ENCODE measurements at places on chromosomes 1 and 21.
A peak's percentile ranks its signal among the peaks of the same experiment; 100 is the strongest.

- no peaks in the 10 kb centered on the region for H3K27me3 ChIP-seq
- H3K36me3 ChIP-seq: no peaks in the 10 kb centered on the region
- DNase-seq: no peak
- no peak overlapping the region for H3K27ac ChIP-seq
- H3K4me1 ChIP-seq: peaks cover 3% of the 10 kb centered on the region
- no peak overlapping the region for H3K4me3 ChIP-seq
Measured at GRCh38 chr1:119565131-119565772, 58.2 kb downstream of the HSD3B1 start.

DNA sequence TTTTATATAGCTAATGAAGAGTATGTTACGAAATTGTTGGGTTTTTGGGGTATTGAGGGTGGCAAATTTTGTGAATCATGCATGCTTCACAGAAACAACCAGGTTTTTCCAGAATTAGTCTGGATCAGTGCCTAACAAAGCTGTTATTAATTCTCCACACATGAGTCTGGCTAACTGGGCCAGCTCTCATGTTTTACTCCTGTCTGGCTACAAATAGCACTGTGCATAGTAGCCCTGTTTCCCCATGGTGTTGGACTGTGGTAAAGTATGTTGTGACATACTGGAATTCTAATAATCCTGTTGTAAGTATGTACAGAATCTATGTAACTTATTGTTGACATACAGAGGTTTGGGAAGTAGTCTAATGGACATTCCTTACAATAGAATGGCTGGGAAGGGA, 35.8 kb downstream of the S100B start:
- peaks cover 40% of the 10 kb centered on the region for H3K36me3 ChIP-seq
- no peaks in the 10 kb centered on the region for H3K27me3 ChIP-seq
- peak; percentile 60 for DNase-seq
- H3K4me3 ChIP-seq: no peak overlapping the region
- no peaks in the 10 kb centered on the region for H3K4me1 ChIP-seq

DNA sequence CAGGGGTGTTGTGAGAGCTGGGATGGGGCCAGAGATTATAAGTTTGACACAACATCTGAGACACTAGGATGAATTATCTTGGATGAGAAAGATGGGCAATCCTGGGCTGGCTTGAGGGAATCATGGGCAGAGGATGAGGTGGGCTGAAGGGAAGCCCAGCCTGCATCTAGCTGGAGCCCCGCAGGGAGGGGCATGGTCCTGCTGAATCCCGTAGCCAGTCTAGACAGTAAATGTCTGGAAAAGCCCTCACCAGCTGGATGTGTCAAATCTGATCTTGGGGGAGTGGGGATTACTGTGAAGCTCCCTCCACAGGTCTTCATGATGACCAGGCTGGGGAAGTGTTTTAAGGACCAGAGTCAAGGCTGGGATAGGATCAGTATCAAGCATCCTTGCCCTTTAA, 3.6 kb upstream of the CASQ1 start:
- peaks cover 1% of the 10 kb centered on the region for H3K36me3 ChIP-seq
- H3K27ac ChIP-seq: no peak overlapping the region
- H3K27me3 ChIP-seq: no peaks in the 10 kb centered on the region
- DNase-seq: no peak

GRCh38 chr1:231040800-231041718, 1.0 kb upstream of the FAM89A start:
- peak overlapping the region; percentile 64 for H3K27ac ChIP-seq
- peaks cover 3% of the 10 kb centered on the region for H3K36me3 ChIP-seq
- H3K4me1 ChIP-seq: peaks cover 20% of the 10 kb centered on the region
- H3K4me3 ChIP-seq: peak overlapping the region; percentile 73
- DNase-seq: peak; percentile 86

DNA sequence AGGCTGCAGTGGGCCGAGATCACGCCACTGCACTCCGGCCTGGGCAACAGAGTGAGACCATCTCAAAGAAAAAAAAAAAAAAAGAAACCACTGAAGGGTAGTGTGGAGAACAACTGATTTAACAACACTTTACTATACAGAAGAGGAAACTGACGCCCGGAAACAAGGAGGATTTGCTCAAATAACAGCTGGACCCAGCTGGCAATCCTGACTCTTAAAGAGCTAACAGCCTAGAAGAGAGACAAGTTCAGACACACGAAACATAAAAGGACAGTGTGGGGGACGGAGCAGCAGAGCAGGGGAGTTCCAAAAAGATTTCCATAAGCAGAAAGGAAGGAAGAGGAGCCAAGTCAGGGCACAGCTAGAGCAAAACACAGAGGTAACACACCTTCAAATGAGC, 4.4 kb downstream of the ECHDC2 start:
- no peak overlapping the region for H3K4me3 ChIP-seq
- peaks cover 13% of the 10 kb centered on the region for H3K4me1 ChIP-seq
- H3K27ac ChIP-seq: no peak overlapping the region
- no peaks in the 10 kb centered on the region for H3K27me3 ChIP-seq
- no peak for DNase-seq

DNA sequence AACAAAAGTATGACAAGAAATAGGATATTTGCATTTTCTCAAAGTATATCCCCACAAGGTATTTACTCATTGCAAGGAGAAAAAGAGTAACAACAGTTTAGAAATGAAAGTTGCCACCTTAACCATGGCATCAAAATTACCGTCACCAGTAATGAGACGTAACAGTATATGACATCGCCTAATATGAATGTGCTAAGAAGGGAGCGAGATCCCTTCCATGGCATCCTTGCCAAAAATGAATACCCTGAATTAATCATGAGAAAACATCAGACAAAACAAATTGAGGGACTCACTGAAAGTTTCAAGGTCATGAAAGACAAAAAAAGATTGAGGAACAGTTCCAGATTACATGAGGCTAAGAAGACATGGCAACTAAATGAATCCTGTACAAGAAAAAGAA, 78.9 kb upstream of the MROH9 start:
- no peaks in the 10 kb centered on the region for H3K36me3 ChIP-seq
- H3K27me3 ChIP-seq: no peaks in the 10 kb centered on the region
- H3K4me1 ChIP-seq: no peaks in the 10 kb centered on the region
- H3K27ac ChIP-seq: no peak overlapping the region

DNA sequence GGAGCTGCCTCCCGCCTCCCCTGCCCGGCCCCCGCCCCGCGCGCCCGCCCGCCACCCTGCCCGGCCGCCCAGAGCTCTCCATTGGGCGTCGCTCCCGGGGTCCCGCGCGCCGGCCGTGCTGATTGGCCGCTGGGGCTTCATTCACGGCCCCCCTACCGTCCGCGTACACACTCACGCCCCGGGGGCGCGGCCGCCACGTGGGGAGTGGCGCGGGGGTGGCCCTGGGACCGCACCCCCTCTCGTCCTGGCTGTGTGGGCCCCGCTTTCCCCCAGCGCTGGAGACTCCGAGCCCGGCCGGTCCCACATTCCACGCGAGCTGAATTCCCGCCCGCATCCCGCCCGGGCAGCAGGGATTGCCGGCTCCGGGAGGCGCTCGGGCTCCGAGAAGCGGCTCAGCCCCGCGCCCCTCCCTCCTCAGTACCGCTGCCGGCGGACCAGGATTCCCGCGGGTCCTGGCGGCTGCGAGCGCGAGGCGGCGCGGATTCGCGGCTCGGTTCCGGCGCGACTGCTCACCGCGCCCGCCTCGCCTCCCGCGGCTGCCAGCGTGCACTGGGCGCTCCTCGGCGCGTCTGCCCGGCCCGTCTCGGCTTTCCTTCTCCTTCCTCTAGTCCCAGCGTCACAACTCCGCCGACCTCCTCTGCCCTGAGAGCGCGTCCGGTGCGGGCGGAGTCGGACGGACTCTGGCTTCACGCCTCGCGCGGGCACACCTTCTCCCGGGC, 450 bp upstream of the POU3F1 start:
- DNase-seq: peak; percentile 56
- peaks cover 2% of the 10 kb centered on the region for H3K36me3 ChIP-seq
- peak overlapping the region; percentile 67 for H3K4me3 ChIP-seq
- peaks cover 54% of the 10 kb centered on the region for H3K27me3 ChIP-seq
- H3K27ac ChIP-seq: no peak overlapping the region
- H3K4me1 ChIP-seq: peaks cover 22% of the 10 kb centered on the region

DNA sequence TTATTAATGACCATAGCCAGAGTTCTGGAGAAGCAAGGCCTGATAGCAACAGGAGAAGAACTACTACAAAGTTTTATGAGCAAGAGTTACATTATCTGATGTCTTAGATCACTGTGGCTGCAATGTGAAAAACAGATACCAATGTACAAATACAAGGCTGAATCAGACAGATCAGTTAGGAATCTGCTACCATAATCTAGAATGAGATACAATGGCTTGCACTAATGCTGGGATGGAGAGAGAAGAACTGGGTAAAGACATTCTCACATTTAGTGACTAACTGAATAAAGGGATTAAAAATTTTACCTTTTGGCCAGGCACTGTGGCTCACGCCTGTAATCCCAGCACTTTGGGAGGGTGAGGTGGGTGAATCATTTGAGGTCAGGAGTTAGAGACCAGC, 41.3 kb downstream of the ARID4B start:
- no peaks in the 10 kb centered on the region for H3K27me3 ChIP-seq
- peak; percentile 51 for DNase-seq
- no peak overlapping the region for H3K4me3 ChIP-seq
- H3K36me3 ChIP-seq: no peaks in the 10 kb centered on the region
- H3K27ac ChIP-seq: no peak overlapping the region

DNA sequence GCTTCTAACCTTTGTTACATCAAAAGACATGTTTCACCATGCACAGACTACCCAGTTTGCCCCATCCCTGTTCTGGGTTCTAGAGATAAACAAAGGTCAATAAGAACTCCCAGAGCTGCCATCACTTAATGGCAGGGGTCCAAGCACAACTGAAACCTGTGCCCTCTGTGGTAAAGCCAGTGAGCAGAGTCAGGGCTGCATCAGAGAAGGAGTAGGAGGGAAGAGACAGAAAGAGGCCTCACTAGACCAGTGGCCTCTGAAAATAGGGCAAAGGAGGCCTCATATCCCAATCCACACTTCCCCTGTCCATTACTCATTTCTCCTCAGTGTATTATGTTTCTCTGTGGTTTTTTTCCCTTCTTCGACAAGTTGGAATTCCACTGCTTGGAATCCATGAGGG, 10.2 kb downstream of the ATP1A2 start:
- H3K4me3 ChIP-seq: no peak overlapping the region
- H3K36me3 ChIP-seq: no peaks in the 10 kb centered on the region
- no peak overlapping the region for H3K27ac ChIP-seq
- H3K27me3 ChIP-seq: no peaks in the 10 kb centered on the region
- H3K4me1 ChIP-seq: peaks cover 10% of the 10 kb centered on the region
- DNase-seq: no peak

DNA sequence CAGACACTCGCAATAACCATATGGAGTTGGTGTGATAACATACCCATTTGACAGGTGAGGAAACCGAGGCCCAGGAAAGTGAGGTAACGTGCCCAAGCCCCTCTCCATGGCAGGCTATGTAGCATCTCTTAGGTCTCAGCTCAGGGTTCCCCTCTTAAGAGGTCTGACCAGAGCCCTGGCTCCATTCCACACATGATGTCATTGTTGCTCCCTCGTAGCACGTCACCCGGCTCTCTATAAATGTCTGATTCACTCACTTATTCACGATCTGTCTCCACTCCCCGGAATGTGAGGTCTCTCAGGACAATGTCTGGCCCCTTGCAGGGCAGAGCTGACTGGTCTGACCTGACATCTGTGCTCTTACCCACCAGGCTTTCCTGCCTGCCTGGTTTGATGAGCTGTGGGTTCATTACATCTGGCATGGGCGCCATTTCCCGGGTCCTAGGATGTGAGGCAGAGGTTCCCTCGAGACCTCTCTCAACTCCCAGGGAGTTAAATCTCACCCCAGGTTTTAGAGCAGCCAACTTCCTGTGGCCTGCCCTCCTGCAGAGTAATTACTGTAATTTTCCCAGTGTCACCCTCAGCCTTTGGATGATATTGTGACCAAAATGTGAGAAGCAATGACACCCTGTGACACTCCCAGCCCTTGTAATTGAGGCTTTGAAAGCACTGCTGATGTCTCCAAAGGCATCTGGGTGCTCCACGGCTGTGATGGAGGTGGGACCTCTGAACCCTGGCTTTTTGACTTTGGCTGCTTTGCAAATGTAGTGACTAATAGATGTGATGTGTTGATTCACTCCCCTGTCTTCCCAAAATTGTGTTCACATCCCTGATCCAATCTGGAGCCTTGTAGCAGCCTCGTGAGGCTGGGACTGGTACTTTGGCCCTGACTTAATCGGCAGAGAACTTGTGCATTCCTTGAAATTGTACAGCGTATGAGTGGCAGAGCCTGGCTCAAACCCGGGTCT, 10.6 kb downstream of the ACTL8 start:
- no peaks in the 10 kb centered on the region for H3K36me3 ChIP-seq
- no peak overlapping the region for H3K4me3 ChIP-seq
- H3K4me1 ChIP-seq: no peaks in the 10 kb centered on the region
- no peak overlapping the region for H3K27ac ChIP-seq
- no peaks in the 10 kb centered on the region for H3K27me3 ChIP-seq

DNA sequence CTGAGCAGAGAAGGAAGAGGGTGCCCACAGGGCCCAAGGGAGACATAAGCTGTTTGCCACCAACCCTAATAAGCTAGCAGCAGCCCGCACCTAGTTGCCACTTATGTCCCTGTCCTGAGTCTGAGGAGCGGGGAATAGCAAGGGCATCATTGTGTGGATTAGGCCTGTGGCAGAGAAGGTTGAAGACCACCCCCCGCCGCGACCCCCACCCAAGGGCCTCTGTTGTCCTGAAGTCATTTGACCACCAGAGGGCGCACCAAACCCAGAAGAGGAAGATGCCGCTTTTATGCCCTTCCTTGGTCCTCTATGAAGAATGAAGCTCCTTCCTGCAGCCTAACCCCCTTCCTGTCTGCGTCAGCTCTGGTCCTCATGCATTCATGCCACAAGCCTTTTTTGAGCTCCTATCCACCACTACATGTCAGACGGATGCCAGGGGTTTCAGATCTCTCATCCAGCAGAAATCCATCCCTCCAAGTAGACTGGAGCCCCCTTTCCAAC, 16.6 kb downstream of the RHBG start:
- H3K4me1 ChIP-seq: peaks cover 14% of the 10 kb centered on the region
- no peak overlapping the region for H3K27ac ChIP-seq
- no peak overlapping the region for H3K4me3 ChIP-seq
- DNase-seq: peak; percentile 41
- H3K27me3 ChIP-seq: peaks cover 2% of the 10 kb centered on the region

DNA sequence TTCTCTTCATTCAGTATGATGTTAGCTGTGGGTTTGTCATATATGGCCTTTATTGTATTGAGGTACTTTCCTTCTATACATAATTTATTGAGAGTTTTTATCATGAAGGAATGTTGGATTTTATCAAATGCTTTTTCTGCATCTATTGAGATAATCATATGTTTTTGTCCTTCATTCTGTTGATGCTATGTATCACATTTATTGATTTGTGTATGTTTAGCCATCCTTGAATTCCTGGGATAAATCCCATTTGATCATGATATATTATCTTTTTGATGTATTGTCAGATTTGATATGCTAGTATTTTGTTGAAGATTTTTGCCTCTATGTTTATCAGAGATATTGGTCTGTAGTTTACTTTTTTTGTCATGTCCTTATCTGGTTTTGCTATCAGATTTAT, 20.9 kb upstream of the GPR161 start:
- no peak overlapping the region for H3K27ac ChIP-seq
- no peaks in the 10 kb centered on the region for H3K4me1 ChIP-seq
- no peak for DNase-seq
- no peak overlapping the region for H3K4me3 ChIP-seq
- no peaks in the 10 kb centered on the region for H3K36me3 ChIP-seq

- no peaks in the 10 kb centered on the region for H3K27me3 ChIP-seq
- peak; percentile 55 for DNase-seq
- H3K4me1 ChIP-seq: peaks cover 2% of the 10 kb centered on the region
- H3K36me3 ChIP-seq: no peaks in the 10 kb centered on the region
- H3K4me3 ChIP-seq: no peak overlapping the region
Measured at GRCh38 chr1:218488986-218489385, 143.8 kb downstream of the TGFB2 start.

GRCh38 chr21:15688016-15688415, 41.8 kb upstream of the USP25 start:
- H3K27me3 ChIP-seq: no peaks in the 10 kb centered on the region
- no peaks in the 10 kb centered on the region for H3K36me3 ChIP-seq
- DNase-seq: no peak
- no peak overlapping the region for H3K4me3 ChIP-seq
- no peak overlapping the region for H3K27ac ChIP-seq
